ENCODE measurements at places on chromosomes 7 and 10.

DNA sequence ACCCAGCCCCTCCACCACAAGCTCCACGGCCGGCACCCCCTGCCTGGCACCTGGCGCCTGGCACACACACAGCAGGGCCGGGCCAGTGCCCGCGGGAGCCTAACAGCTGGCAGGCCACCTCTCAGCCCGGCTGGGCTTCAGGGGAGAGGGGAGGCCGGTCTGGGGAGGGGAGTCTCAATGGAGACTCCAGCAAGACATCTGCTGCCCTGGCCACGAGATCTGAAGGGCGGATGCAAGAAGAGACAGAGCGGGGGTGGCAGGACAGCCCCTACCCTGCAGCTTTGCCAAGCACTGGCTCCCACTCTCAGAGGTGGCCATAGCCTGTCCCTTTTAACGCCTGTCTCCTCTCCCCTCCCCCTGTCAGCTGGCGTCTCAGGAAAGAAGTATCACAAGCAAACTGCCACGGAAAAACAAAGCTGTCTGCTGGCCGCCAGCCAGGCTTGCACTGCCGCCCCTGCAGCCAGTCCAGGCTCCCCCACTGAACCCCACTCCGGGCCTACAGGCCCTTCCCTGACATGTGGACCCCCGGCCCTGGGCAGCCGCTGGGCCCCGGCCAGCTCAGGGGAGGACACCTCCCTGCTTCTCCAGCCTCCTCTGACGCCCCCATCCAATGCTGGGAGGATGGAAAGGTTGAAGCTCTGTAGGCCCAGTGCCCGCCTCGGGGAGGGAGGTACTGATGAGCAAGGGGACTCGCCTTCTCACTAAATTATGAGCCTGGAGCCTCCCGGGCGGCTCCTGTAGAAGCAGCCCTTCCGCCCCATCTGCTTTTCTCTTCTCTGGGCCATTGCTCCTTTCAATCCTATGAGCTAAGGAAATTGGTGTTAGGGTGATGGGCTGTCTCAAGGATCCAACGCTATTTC, 178.4 kb downstream of the ARHGAP12 start:
- no peak for DNase-seq

DNA sequence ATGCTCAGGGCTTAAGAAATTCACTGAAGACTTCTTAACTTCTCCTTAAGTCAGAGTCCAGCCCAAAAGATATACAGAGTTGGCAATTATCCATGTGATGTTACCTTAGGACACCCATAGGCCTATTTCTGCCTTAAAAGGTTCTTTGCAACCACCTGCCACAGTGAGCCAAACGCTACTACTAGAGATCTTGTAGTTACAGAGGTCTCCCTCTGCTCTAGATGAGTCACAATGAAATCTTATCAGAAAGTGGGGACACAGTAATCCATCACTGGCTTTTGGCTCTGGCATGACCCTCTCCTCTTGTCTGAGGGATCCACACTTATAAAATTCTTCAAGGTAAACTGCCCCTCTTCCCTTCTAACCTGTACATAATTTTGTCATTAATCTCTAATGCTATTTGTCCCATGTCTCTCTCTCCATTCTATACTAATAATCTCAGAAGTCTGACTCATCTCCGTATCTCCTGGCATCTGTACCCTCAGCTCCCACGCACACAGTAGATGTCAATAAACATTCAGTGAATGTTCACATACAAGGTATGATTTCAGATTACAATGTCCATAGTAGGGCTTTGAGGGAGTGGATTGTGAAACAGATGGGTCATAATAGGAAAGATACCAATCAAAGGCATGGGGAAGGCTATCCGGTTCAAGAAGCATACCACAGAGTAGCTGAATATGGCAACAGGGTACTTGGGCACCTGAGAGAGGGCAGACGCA, 112.1 kb downstream of the SGMS1 start:
- no peak for DNase-seq

- no peak for DNase-seq
Observed at GRCh38 chr7:87047-87446, 105.3 kb upstream of the FAM20C start.

- no peak for DNase-seq
Observed at GRCh38 chr7:128456255-128456725, 612 bp downstream of the HILPDA start.

DNA sequence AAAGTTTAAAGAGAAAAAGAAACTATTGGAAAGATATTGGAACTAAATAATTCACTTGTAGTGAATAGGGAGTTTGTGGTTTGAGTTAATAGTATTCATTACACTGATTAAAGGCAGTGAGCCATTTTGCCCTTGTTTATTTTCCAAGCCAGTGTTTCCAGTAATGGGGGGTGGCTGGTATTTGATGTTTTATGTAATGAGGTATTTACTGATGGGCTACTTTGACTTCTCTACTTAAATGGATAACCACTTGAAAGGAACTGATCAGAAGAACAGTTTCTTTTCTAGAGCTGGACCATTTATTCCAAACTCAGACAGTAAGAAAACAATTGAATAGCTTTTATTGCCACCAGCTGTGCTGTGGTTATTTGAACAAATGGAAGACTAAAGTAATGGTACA, 227.0 kb upstream of the HDAC9 start:
- DNase-seq: no peak

DNA sequence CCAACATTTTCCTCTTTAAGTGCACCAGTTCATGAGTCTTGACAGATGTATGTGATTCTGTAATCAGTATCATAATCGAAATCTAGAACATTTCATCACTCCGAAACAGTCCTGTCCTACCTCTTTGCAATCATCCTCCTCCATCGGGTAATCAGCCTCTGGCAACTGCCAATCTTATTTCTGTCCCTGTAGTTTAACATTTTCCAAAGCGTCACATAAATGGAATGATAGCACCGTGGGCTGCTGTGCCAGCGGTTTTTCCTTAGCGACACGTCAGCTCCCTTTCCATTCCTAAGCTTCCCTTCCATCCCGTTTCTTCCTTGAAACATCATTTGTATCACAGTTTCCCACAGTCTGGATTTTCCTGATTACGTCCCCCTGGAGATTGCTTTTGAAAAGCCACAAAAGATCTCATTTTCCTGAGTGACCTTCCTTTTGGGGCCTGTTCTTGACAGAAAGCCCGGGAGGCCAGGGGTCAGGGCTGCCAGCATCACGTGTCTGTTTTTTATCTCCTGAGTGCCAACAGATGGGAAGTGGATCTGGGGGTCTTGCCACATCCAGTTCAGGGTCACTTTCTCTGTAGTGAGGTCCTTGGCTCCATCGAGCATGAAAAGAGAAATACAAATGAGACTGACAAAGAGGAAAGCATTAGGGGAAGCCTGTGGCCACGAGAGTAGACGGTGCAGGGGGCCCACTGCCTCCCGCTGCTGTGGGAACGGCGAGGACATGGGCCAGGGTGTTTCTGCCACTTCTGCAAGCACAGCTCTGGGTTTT, 31.6 kb downstream of the TMEM120A start:
- DNase-seq: no peak

- DNase-seq: peak; percentile 63
Observed at GRCh38 chr10:113854013-113854760, at the start of the genes DCLRE1A and NHLRC2. Gene DCLRE1A, minus strand, starts transcription at chr10:113854082. Its CDS starts 900 bp downstream, at chr10:113853182. Gene NHLRC2, plus strand, starts transcription at chr10:113854661. Its CDS starts 212 bp downstream, at chr10:113854873.

GRCh38 chr10:106836933-106837663, 327.4 kb downstream of the SORCS1 start:
- DNase-seq: no peak

GRCh38 chr7:81457852-81458522, 311.9 kb downstream of the HGF start:
- DNase-seq: no peak

- DNase-seq: no peak
Observed at GRCh38 chr10:112716076-112716475, 234.0 kb upstream of the TCF7L2 start.

DNA sequence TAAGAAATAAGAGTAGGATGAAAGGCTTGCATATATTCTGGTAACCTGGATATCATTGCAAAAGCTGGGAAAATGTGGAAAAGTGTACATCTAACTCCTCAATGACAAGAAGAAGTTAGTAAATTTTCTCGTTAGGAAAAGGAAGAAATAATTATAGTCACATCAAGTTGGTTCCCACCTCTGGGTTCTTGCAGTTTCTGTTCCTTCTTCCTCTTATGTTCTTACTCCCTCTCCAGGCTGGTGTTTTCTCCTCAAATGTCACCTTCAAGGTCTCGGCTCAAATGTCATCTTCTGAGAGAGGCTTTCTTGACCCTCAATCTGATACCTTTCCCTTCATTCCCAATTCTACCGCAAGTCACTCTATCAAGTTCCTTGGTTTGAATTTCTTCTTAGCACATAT, 64.4 kb downstream of the ENTPD1 start:
- DNase-seq: no peak

GRCh38 chr10:109650228-109650627, 273.1 kb downstream of the XPNPEP1 start:
- DNase-seq: no peak

- no peak for DNase-seq
Observed at GRCh38 chr10:8054244-8054493, 319 bp upstream of the GATA3 start.

DNA sequence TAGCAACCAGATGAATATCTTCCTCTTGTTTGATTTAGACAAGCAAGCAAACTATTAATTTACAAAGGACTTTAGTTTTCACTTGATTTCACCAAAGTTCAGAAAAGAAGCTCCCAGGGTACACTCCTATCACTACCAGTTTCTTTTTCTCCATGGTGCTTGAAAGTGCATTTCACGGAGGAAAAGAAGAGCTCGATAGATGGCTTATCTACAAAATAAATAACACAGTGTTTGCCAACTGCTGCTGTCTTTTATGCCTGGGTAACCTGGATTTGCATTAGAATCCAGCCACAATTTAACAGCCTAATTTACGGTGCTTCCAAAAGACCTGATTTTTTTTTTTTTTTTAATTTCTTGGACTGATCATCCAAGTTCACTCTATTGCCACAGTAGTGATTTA, 275.7 kb downstream of the GPR37 start:
- no peak for DNase-seq

DNA sequence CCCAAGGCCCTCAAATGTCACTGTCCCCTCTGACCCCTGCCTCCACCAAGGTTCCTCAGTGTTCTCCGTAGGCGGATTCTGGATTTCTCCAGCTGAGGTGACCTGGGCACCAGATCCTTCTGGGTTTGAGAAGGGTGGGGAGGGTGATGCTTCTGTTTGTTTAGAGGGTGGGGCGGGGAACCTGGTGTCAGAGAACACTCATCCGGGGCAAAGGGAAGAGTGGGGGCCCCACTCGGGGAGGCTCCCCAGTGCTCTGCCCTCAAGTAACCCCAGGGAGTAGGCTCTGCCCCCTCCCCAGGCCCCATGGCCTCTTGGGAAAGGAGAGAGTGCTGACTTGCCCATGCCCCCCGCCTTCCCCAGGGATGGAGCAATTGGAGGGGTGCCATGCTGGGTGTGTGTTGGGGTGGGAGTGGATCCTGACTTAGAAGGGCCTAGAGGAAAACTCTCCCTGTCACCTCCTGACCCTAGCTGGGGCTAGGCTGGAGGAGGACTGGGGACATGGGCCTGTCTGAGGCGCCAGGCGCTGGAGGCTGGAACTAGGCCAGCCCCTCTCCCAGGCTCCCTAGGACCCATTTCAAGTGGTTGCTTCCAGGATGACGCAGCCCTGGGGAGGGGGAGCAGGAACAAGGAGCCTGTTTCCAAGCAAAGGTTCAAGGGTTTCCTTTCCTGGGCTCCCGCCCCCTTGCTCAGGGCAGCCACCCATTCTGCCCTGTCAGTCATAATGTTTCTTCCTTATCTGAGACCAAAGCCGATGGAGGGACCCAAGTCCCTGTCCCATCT, 27.9 kb downstream of the KAZALD1 start:
- DNase-seq: no peak

Measured in stimulated activated CD4-positive, alpha-beta T cell treated with anti-CD3 and anti-CD28 coated beads, Interleukin-4, amount 100 ng/mL, for 4 hours (primary cell).